ENCODE measurements at places on chromosomes 2 and 18.

DNA sequence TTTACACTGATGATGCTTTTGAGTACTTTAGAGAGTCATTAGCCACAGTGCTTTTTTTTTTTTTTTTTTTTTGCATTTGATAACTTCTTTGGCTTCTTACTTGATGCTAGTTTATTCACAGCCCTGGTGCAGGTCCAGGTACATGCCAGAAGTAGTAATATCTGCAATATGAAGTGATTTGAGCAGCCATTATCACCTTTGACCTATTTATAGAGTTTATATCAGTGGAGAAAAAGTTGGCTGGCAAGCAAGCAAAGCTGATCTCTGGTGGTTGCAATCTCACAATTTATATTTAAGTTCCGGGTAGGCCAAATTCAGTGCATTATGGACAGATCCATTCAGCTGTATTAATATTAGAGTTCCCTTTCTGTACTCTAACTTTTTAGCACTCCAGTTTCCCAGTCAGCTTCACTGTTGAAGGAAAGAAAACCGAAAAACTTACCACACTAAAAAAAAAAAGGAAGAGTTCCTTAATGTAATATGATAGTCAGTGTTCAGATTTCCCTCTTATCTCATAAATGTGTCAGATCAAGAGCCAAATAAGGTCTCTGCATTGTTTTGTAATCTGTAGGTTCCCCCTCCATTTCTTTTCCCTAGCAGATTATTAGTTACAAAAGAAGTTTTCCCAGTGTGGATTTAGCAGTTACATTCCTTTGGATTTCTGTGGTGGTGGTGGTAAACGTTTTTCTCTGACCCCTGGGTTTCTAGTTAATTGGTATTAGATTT, 78.6 kb downstream of the HAUS1 start:
- peak; percentile 37 for DNase-seq

GRCh38 chr2:23363831-23364230, 21.1 kb upstream of the KLHL29 start:
- DNase-seq, result no peak

DNA sequence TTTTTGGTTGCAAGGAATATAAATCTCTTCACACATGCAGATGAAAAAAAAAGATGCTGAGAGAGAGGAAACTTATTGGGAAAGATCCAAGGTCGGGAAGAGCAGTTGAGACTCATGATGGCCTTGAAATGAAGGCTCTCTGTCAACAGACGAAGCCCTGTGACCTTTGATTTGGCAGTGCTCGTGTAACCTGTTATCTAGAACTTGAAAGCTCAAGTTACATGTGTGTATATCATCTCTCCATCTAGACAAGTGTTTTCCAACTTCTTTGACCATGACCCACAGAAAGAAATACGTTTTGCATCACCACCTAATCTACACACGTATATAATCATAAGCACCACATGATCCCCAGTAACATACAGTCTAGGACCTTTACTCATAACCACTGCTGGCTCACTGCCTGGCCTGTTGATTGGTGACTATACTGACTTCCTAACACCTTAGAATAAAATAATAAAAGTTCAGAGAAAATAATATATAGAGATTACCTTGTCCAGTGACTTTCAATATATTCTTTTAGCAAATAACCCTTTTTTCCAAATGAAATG, 319.0 kb upstream of the PKDCC start:
- DNase-seq, result no peak

DNA sequence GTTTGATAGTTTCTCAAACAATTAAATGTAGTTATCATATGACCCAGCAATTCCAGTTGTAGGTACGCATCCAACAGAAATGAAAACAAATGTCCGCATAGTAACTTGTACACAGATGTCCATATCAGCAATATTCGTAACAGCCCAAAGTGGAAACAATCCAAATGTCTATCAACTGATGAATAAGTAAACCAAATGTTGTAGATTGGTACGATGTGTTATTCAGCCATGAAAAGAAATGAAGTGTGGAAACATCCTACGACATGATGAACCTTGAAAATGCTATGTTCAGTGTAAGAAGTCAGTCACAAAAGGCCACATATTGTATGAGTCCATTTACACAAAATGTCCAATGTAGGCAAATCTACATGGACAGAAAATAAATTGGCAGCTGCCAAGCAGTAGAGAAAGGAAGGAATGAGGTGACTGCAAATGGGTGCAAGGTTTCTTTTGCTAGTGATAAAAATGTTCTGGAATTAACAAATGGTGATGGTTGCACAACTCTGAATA, 26.9 kb downstream of the GAREM1 start:
- no peak for DNase-seq

GRCh38 chr2:141522702-141523101, 608.1 kb downstream of the LRP1B start:
- no peak for DNase-seq

DNA sequence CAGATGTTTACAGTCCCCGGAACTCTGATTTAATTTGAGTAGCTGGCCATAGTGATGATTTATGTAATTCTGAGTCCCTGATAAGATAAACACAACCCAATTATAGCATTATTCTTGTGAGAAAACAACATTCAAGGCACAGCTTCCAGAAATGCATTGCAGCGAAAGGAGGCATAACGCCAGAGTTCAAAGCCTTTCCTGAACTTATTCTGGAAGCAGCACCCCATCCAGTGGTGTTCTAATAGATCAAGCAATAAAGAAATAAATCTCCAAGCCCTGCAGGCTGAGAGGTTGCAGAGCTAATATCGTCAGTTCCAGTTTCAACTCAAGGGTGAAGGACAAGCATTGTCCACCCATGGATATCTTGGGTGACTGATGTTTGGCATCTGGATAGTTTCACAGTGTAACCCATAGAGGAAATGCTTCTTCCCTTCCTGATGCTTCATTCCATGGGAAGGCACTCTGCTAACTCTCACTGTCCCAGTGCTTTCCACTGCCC, 18.8 kb downstream of the CDH2 start:
- no peak for DNase-seq

DNA sequence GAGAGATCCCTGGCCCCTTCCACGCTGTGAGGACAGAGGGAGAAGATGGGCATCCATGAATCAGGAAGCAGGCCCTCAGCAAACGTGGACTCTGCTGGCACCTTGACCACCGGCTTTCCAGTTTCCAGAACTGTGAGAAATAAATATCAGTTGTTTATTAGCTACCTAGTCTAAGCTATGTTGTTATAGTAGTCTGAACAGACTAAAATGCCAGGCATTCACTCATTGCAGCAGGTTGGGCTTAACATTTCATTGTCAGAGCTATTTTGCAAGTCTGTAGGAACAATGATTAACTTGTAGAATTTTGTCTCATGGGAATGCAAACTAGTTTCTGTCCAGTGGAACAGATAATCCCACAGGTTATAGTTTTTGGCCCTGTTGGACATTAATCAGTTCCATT, 24.8 kb upstream of the TBC1D8 start:
- peak; percentile 100 for DNase-seq

GRCh38 chr2:125701070-125701469, 954.9 kb upstream of the GYPC start:
- DNase-seq, result no peak

DNA sequence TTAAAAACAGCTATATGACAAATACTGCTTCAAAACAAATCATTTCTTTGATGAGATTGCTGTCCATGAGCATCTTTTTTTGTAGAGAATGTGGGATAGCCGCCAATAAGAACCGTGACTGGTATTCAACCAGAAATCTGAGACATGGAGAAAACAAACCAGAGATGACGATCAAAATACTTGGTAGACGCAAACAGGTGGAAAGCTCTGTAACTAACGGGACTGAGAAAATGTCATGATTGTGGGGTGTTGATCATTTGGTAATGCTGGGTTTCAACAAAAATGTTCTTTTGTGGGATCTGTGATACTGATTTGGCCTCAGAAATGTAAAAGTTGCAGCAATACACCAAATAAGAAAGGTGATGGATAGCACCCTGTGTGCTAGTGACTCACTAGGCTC, 364.8 kb downstream of the NYAP2 start:
- no peak for DNase-seq

GRCh38 chr2:26333293-26333692, 12.7 kb upstream of the SELENOI start:
- DNase-seq, result peak; percentile 70

DNA sequence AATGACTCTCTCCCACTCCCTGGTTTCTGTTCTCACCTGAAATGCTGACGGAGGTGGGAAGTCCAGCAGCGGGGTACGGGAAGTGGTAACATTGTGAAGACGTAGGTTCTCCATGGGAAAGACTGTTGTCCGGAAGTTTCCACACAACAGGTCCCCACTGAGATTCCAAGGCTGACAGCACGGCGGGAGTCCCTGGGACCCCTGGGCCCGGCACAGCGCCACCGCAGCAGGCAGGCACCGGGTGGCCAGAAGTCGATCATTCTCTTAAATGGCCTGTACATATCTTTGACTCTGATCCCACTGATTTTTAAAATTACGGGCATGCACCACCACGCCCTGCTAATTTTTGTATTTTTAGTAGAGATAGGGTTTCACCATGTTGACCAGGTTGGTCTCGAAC, 201.0 kb upstream of the SALL3 start:
- no peak for DNase-seq

GRCh38 chr2:200065477-200065876, 110.1 kb downstream of the MAIP1 start:
- no peak for DNase-seq

GRCh38 chr2:218648088-218648786, 11.2 kb downstream of the ZNF142 start:
- DNase-seq, result peak; percentile 70

DNA sequence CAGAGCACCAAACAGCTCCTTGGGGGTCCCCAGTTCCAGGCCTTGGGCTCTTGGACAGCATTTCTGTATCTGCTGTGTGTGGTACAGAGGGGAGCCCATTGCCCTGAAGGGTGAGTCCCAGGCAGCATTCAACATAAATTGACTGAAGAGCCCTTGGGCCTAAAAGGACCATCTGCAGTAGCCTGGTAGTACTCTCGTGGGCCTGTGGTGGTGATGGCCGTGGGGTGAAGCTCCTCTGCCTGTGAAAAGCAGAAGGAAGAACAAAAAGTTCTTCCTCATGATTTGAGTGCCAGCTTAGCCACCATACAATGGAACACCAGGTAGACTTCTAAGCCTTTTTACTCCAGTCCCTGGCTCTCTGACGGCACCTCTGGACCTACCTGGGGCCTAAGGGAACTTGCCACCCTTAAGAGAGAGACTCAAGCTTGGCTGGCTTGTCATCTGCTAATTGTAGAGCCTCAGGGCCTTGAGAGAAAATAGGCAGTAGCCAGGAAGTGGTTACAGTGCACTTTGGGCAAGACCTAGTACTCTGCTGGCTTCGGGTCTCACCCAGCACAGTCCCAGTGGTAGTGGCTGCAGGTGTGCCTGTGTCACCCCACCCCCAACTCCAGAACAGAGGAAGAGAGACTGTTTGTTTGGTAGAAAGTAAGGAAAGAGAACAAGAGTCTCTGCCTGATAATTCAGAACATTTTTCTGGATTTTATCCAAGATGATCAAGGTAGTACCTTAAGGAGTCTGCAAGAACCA, 84.6 kb upstream of the CERS6 start:
- no peak for DNase-seq

GRCh38 chr2:237060534-237061312, 25.0 kb upstream of the COPS8 start:
- peak; percentile 62 for DNase-seq

DNA sequence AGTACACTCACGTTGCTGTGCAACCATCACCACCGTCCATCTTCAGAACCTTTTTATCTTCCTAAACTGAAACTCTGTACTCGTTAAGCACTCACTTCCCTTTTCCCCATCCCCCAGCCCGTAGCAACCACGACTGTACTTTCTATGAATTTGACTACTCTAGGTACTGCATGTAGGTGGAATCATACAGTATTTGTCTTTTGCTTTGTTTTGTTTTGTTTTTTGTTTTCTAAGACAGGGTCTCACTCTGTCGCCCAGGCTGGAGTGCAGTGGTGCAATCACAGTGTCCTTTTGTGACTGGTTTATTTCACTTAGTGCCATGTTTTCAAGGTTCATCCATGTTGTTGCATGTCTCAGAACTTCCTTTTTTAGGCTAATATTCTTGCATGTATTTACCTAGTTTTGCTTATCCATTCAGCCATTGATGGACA, 7.0 kb upstream of the TYMS start:
- no peak for DNase-seq

DNA sequence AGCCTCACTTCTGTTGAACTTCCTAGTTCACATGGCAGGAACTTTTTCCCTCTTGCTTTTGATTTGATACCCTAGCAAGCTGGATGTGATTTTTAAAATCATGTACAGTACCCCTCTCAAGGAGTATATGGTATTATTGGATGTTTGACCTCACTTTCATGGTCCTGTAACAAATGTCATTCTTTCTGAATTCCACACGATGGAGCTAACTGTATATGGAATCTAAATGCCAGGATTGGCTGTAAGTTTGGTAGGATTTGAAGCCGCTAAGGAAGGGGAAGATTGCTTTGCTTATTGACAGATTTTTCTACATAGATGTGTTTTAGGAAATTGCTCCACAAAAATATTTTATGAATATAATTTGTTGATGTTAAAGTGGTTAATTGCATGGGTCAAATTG, 18.3 kb downstream of the MAIP1 start:
- peak; percentile 63 for DNase-seq

DNA sequence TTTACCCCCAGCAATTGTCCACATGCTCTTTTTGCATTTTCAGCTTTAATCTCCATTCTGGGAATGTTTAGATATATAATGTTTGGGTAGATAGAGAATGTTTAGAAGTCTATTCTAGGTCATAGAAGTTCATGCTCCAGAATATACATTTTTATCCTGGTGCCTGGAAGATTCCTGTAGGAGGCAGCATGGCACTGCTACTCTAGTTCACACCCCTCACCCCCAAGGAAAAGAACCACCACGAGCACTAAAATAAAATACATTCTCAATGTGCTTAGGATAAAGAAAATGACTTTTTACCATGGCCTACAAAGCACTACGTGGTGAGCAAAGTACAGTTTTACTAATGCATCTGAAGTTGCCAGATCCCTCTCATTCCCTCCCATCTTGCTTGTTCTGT, 53.8 kb downstream of the MYO1B start:
- DNase-seq, result no peak

GRCh38 chr2:65349863-65350262, 82.5 kb downstream of the SPRED2 start:
- DNase-seq, result no peak

- DNase-seq, result no peak
Observed at GRCh38 chr18:10727477-10727876, 201.7 kb downstream of the NAPG start.

DNA sequence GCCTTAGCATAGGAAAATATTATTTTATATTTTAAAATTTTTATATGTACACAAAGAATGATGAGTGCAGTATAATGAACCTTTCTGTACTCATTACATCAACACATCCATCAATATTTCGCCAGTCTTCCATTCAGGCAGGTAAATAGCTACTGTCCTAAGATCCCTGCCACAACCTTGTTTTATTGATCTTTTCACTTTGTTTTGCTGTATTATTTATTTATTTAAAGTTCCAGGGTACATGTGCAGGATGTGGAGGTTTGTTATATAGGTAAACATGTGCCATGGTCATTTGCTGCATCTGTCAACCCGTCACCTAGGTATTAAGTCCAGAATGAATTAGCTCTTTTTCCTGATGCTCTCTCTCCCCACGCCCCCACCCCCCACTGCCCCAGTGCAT, 64.6 kb downstream of the INHBB start:
- no peak for DNase-seq

Measured in renal cortical epithelial cell (primary cell).